ENCODE measurements at places on chromosomes 3 and 15.
A peak's percentile ranks its signal among the peaks of the same experiment; 100 is the strongest.

DNA sequence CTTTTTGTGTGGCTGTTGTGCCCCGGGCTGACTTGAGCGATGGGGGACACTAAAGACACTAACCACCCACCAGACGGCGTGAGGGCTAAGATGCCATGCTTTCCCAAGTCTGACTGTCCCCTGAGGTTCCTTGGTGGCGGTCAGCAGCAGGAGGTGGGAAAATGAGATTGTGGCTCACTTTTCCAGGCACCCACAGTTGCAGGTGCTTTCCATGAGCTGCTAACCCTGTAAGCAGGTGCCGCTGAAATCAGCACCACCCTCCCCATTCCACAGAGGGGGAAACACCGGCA, 17.7 kb downstream of the PRR23E start:
- DNase-seq, result no peak

DNA sequence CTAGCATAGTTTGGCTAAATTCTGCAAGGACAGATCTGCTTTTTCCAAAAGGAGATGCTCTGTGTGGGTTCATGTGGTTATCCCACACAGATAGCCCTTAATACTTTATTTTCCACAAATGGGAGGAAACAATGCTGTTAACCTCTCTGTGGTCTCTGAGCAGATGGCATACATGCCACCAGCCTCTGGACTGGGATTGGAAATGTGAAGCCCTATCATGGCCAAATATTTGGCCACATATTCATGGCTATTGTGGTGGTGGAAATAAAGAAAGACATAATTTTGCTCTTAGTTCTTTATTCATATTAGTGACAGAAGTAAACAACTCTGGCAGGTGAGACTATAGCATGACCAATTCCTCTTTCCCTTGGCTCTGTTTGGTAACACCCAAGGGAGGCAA, 726.2 kb downstream of the ROBO1 start:
- DNase-seq, result no peak

DNA sequence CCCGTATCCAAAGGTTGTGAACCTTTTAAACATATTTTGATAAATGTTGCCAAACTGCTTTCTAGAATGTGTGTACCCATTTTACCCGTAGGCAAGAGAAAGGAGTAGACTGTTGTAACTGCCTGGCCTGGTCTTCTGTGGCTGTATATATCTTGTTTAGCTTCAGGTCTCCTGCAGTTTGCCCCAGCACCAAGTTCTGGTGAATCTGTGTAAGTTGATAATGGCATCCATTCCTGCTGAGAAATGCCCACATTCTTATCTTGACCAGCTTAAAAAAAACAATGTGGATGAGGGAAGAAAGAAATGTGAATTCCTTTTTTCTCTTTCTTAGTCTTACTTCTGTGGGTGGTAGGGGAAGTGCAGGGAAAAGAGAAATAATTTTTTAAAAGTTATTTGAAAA, 53.3 kb upstream of the TLE3 start:
- no peak for DNase-seq

DNA sequence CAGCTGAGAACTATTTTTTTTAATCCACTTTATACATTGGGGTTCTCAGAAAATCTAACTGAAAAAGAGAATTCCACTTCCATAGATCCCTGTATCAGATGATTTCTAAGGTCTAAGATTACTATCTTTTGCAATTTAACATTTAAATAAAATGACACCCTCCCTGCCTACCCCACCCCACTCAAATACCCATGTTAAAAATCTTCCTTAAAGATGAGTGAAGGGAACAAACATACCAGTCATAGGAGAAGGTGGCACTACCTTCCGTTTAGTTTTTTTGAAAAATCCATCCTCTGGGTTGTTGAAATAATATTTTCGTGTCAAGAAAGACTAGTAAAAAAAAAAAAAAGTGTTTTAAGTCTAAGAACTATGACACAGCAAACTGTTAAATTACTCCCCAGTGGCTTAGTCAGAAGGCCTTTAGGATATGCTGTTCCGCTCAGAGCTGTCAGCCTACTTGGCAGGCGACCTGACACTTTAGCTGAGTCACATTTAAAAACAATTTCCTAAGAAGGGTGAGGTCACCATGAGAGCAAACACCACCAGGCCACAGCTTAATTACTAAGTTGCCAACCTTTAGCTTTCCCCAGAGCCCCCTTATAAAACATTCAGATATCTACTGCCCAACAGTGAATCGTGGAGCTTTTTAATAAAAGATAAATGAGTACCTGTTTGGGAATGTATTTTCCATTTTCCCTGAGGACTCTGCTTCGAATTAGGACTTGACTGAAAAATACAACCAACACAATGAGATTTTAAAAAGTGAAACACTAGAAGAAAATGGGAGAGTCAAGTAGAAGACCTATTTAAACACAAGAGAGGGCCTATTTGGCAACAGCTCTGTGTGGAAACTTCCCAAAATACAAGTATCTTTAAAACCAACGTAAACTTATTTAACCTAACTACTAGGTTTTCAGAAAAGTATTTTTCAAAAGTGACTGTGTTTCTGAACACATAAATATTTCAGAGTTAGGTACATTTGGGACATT, 9.6 kb downstream of the EMC3 start:
- DNase-seq, result peak; percentile 3

- DNase-seq, result no peak
Measured at GRCh38 chr3:16551342-16551976, 38.0 kb upstream of the RFTN1 start.

DNA sequence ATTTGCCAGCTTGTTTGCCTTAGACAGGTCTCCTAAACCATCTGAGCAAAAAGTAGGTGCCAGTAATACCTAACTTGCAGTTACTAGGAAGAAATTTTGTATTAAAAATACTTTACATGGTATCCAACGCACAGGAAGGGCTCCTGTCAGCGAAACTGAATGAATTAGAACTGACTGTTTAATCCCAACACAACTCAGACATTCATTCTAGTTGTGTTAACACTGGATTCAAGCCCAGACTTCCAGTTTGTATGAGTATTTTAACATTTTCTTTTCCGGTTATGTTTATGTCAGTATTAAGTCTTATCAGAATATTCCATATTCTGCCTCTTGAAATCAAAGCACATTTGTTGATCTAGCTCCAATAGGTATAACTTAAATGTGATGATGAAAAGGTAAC, 82.0 kb upstream of the SOX2 start:
- no peak for DNase-seq

DNA sequence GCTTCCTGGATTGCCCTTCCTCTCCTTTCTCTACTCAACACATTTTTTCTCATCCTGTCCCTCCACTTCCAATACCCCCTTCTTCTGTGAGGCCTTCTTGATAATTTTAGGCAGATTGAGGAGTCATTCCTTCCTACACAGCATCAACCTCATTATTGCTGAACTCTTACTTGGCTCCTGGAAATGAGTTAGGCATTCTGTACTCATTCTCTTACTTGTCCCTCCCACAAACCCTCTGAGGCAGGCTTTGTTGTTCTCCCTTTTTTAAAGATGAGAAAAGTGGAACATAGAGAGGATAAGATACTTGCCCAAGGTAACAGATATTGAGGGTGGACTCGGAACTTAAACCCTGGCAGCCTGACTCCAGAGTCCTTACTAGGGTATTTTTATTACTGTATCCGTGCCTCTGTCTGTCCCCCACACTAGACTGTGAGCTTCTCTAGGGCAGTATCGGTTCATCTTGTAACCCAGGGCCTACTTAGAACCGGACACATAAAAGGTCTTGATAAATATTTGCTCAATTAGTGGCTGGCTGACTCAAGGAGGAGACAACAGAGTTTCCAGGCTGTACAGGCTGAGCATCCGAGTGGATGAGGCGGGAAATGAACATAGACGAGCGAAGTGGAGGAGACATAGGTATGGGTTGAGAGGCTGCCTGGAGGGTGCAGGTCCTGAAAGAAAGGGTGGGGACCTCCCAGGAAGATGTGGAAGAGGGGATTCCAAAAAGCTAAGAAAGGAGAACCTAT, 148.7 kb upstream of the ATP2B2 start:
- DNase-seq, result no peak

GRCh38 chr15:56094171-56094570, 100.8 kb upstream of the NEDD4 start:
- no peak for DNase-seq

DNA sequence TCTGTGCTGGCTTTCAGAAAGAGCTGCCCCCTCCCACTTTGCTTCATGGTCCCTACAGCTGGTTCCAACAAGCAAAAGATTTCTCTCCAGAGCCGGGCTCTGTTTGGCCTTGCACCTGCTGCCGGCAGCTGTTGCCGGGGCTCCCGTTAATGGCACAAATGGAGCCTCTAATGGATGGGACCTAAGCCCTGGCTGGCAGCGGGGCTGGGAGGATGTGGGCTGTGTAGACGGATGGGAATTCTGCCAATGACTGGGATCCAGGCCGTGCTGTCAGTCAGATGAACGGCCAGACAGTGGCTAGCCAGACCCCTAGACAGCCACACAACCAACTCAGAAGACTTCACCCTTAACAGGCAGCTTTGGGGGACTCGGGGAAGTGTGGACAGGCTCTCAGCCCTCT, 88.0 kb downstream of the RPLP1 start:
- no peak for DNase-seq

DNA sequence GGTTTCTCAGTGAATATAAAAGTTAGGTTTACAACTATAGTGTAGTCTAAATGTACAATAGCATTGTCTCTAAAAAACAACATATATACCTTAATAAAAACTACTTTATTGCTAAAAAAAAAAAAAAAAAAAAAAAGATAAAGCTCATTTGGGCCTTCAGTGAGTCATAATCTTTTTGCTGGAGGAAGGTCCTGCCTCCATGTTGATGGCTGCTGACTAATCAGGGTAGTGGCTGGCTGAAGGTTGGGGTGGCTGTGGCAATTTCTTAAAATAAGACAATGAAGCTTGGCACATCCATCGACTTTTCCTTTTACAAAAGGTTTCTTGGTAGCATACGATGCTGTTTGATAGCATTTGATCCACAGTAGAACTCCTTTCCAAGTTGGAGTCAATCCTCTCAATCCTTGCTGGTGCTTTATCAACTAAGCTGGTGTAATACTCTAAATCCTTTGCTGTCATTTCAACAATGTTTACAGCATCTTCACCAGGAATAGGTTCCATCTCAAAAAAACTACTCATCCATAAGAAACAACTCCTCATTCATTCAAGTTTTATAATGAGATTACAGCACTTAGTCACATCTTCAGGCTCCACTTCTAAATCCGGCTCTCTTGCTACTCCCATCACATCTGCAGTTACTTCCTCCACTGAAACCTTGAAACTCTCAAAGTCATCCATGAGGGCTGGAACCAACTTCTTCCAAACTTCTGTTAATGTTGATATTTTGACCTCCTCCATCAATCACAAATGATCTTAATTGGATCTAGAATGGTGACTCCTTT, 13.3 kb downstream of the ZNF280D start:
- DNase-seq, result no peak

DNA sequence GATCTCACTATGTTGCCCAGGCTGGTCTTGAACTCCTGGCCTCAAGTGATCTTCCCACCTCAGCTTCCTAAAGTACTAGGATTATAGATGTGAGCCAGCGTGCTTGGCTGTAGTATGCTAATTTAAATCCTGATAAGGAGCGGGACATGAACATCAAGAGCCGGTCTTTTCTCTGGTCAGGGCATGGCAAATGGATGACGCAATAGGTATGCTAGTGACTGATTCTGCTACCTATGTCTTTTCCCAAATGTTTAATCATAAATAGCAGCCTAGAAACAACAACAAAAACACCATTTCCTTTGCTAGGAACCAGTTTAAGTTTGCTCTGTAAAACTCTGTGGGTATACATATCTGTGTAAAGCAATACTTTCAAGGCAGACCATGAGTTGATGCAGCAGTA, 64.7 kb downstream of the STARD9 start:
- DNase-seq, result no peak

DNA sequence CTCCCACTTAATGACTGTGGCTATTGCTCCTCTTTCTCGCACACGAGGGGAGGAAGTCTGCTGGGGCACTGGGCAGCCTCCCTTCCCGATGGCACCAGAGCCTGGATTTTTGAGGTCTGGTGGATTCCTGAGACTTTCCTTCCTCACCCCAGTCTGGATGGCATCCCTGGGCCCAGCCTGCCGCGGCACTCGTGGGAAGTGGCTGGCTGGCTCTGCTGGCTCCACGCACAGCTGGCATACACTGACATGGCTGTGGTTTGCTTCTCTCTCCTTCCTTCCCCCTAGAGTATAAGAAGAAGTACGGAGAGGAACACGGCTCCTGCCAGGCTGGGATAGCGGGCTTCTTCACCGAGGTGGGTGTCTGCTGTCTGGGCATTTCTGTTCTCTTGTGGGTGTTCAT, 319.8 kb upstream of the LRRFIP2 start:
- DNase-seq, result no peak

DNA sequence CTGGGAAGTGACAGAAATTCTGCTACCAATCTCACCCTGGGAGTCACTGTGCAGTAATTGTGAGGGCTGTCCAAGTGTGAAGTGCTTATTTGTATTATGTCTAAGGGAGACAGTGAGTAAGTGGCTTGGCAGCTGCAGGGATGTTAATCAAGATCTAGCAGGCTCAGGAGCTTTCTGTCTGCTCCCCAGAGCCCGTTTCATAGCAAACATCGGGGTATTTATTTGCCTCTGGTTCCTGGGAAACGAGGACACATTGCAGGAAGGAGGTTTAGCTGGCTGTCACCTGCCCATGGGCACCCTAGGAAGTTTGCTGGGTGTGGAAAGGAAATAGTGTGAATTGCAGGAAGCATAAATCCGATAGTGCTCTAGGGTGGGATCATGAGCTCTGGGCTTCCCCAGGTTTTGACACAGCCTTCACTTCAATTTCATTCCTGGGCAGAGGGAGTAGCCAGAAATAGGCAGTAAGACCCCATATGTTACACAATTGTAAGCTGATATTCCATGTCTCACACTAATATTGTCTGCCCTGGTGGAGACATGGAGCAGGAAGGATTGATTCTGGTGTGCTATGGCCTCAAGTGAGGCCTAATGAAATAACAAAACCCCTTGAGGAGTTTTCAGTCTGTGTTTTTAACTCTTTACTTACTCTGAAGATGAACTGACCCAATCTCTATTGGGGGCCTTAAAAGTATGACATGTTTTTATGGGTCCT, 74.1 kb upstream of the MITF start:
- DNase-seq, result no peak

GRCh38 chr15:72908713-72909112, 125.2 kb upstream of the ADPGK start:
- no peak for DNase-seq

Data from stimulated activated CD4-positive, alpha-beta T cell treated with anti-CD3 and anti-CD28 coated beads, Interleukin-12 subunit alpha, Interleukin-12 subunit beta, amount 100 ng/mL, for 24 hours (primary cell).